ENCODE measurements at places on chromosomes 4 and X.

DNA sequence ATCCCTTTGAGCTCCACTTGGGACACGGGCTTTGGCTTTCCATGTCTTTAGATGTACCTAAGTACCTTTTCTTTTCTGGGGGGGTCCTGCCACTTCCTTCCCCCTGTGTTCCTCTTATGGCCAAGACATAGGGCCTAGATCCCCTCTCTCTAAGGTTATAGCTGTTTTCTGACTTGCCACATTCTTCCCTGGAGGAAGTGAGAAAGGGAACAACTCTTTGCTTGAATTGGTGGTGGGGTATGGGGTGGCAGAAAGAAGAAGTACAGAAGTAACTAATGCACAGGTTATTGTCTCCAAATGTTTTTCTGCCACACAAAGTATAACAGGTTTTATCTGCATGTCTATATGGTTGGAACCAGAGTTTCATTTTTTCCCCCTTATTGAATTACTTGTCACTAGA is 29.7 kb upstream of the DIPK2B start:
- DNase-seq: no peak

DNA sequence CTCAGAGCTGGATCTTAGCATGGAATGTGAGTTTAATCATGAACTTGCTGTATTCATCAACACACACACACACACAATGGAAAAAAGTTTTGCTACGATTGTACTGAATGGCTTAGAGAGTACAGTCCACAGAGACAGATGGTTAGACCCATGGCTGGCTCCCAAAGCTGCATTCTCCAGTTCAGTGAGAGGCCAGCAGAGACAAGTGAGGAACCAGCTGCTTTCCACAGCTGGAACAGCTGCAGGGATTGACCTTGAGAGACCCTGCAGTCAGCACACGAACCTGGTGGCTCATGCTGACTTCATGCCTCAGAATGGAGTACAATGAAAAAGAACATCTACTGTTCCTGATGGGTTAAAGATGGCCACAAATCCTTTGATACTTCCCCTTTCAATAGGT is 94.5 kb downstream of the DHX15 start:
- DNase-seq: no peak

DNA sequence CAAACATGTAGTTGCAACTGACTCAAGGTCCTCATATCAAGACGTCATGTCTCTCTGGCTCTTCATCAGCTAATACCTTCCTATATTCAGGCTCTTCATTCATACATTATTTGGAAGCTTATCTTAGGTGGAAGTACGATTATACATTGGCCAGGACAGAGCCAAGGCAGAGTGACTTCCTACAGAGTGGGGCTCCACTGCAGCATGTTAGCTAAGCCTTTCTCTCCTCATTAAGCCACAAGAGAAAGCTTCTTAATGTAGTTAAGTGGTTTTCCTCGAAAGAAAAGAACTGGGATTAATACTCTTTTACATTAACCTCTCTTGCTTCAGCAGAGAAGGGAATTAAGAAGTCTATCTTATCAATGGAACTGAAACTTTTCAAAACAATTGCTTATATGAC is 15.0 kb downstream of the C4orf33 start:
- DNase-seq: no peak

- no peak for DNase-seq
Measured at GRCh38 chr4:105189855-105190650, 43.4 kb downstream of the TET2 start.

DNA sequence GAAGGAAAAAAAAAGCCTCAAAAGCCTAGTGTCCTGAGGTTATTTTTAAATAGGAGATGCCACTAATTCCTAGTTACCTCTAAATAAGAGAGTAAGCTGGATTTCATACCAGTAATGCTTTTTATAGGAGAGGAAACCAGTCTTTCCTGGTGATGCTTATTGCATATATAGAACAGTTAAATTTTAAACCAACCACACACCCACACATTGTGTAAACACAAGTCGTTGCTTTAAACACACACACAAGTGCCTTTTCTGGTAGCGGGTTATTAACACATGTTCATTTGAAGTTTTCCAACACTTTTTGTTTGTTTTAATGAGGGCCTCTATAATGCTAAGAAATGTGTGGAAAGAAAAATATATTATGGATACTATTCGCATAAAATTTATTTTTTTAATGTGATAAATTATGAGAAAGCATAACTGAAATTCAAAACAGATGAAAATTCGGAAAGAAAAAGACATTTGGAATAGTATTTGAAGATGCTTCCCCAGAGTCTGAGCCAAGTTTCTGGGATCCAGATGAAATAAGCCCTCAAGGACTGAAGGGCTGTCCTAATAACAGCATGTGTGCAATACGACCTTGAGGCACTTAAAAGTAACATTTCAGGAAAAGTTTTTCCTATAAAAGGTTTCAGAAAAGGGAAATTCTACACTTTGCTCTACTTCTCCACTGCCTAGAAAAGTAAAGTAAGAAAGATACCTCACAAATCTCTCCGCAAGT is 2.0 kb downstream of the ANTXR2 start:
- DNase-seq: no peak

GRCh38 chrX:149720021-149720689 is 8.3 kb downstream of the MAGEA11 start:
- DNase-seq: no peak

GRCh38 chrX:82973646-82974045 is 534.4 kb upstream of the POU3F4 start:
- DNase-seq: no peak

Measured in upper lobe of right lung (tissue), 1 donor.